ENCODE measurements at places on chromosomes 3 and 15.

GRCh38 chr15:67543348-67543718, 830 bp downstream of the MAP2K5 start:
- DNase-seq: no peak

- no peak for DNase-seq
Observed at GRCh38 chr3:141445990-141446389, 40.8 kb upstream of the RASA2 start.

DNA sequence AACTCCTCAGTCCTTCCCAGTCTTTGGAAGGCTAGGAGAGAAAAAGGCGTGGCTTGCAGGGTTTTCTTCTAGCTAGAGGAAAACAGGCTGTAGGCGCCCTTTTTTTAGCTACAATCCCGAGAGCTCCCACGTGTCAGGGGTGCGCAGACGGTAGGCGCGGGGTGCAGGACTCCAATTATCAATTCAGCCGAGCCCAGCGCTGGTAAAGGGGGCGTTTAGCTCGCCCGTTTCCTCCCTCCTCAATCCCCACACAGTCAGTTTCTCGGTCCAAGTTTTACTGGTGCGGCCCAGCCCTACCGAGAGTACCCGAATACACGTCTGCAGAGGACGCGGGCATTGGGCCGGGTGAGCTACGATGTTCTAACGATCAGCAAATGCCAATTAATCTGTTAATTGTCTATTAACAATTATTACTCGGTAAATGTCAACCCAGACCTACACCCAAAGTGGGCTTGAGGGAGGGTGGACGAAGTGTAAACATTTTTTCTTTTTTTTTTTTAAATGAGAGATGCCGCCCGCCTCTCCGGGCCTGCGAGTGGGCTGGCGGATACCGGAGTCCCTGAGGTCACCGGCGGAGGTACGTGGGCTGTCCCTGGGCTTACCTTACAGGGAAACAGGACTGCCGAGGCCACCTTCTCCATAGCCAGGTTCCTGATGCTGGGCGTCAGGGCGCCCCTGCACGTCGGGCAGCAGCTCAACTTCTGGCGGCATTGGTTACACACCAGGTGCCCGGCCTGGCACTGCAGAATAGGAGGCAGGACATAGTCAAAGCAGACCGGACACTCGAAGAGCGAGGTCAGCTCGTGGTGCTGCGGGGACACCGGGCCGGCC, 923 bp downstream of the SIAH2 start:
- DNase-seq: peak; percentile 64

GRCh38 chr3:42102571-42102970, 11.4 kb downstream of the TRAK1 start:
- DNase-seq: peak; percentile 61

- no peak for DNase-seq
Observed at GRCh38 chr15:73190189-73190601, 137.9 kb downstream of the NEO1 start.

DNA sequence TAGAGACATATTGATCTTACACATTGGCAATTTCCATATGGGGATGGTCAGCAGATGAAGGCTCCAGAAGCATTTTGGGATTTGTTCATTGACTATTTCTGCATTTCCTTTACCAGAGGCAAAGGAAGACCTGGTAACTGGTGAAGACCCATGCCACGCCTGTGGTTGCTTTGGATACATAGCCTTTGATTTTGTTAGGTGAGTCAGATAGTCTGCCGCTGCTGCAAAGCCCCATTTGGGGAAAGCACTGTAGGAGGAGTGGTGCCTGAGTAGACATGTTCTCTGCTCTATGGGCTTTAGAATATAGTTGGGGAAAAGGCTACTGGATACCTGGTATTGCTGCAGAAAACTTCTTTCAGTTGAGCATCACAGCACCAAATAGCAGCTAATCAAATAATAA, 56.8 kb downstream of the TFG start:
- no peak for DNase-seq

- DNase-seq: no peak
Observed at GRCh38 chr15:25830844-25831451, 32.2 kb downstream of the ATP10A start.

- DNase-seq: no peak
Observed at GRCh38 chr3:51657234-51657633, 13.8 kb upstream of the TEX264 start.

DNA sequence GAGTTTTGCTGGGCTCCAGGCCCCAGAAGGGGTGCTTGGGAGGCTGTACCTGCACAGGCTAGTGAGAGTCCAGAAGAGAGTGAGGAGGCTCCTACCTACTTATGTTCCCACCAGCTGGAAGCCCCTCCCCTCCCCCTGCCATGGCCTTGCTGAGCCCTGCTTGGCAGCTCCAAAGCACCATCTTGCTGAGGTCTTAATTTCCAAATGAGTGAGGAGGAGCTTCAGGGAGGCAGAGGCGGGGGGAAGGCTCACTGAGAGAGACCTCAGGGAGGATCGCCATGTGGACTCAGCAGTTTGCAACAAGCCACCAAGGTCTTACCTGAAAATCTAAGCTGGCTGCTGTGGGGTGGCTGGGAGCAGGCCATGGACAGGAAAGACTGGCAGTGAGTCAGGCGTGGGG, 8.7 kb upstream of the CACNA2D2 start:
- DNase-seq: no peak

GRCh38 chr15:97520689-97521088, 439.8 kb upstream of the ARRDC4 start:
- no peak for DNase-seq

DNA sequence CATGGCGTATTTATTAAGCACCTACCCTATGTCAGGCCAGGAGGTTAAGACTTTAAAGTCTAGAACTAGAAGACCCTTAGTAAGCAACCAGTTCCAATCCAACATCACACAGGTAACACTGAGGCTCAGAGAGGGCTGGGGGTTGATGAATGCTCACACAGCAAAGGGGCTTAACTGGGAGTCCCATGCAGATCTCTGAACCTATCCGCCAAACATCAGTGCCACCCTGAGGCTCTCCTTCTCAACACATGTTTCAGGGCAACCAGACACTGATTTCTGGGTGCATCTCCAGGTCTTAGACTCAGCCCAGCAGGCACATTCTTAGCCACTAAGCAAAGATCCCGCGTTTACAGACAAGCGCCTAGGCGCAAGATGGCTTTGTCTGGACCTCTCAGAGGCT, 92.0 kb upstream of the SLC6A11 start:
- DNase-seq: no peak

DNA sequence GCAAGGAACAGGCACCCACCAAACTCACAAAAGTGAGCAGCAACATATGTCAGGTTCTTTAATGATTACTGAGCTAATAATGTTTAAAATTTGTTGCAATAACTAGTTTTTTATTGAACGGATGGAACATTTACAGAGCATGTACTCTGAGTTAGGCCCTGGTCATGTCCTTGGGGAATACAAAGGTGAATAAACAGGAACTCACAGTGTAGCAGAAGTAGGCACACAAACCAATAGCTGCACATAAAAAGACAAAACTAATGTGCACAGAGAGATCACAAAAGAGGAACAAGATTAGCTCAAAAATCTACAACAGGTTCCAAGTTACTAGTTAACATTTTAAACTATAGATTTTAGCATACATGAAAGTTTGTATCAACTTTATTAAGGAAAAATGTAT, 505.3 kb upstream of the PPP2R3A start:
- DNase-seq: no peak

DNA sequence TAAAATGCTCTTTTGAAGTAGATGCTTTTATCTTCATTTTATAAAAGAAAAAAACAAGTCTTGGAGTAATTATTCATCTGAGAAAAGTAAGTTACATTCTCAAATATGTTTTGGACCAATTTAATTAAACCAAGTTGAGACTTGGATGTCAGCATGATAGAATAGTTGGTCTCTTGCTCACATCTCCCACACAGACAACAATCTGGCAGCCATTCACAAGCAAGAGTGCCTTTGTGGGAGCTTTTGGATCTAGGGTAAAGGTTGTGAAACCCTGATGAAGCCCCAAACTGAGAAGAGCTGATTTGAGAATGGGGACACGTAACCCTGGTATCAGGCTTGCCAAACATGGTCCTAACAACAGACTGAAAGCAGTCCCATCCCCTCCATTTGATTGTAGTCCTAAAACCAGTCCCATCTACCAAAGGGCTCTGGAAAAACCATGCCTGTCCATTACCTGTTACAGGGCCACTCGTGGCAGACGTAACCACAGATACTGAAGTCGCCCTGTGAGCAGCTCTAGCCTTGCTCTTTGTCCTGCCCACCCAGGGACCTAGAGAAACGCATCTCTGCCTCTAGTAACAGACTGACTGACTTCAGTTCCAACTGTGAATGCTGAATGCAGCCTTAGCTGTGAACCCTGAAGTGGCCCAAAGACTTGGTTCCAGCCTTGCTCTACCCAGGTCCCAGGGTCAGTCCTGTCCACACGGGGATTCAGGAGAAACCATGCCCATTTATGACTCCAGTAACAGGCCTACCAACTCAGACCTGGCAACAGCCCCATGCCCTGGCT, 145.5 kb upstream of the SYNPR start:
- DNase-seq: no peak

DNA sequence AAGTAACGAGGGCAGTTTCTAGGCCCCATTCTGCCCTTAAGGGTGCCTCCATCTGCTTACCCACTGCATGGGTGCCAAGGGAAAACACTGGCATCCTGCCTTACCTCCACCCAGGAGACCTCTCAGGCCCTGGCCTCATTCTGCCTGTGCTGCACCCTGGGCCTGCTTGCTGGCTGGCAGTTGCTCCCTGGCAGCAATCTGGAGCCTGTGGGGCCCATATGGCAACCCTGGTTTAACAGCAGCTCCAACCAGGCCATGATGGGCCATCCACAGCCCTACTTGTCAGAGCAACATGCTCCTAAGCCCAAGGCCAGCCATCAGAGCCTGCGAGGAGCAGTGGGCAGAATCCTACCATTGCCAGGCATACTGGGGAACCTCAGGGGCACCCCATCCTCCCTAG, 3.7 kb downstream of the C3orf18 start:
- peak; percentile 45 for DNase-seq

GRCh38 chr3:81707996-81708395, 53.4 kb downstream of the GBE1 start:
- DNase-seq: no peak

- no peak for DNase-seq
Observed at GRCh38 chr3:44428910-44429309, 48.6 kb downstream of the ZNF445 start.

DNA sequence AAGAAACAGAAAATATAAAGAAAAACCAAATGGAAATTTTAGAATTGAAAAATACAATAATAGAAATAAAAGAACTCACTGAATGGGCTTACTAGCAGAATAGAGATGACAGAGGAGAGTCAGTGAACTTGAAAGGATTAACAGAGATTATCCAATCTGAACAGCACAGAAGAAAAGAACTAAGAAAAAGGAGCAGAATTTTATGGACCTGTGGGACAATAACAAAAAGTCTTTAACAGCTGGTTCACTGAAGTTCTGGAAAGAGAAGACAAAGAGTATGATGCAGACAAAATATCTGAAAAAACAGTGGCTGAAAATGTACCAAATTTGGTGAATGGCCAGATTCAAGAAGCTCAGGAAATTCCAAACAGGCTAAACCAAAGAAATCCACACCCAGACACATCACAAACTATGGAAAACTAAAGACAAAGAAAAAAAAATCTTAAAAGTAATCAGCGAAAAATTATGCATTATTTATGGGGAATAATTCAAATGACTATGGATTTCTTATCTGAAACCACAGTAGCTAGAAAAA, 9.7 kb upstream of the GNB5 start:
- DNase-seq: no peak

DNA sequence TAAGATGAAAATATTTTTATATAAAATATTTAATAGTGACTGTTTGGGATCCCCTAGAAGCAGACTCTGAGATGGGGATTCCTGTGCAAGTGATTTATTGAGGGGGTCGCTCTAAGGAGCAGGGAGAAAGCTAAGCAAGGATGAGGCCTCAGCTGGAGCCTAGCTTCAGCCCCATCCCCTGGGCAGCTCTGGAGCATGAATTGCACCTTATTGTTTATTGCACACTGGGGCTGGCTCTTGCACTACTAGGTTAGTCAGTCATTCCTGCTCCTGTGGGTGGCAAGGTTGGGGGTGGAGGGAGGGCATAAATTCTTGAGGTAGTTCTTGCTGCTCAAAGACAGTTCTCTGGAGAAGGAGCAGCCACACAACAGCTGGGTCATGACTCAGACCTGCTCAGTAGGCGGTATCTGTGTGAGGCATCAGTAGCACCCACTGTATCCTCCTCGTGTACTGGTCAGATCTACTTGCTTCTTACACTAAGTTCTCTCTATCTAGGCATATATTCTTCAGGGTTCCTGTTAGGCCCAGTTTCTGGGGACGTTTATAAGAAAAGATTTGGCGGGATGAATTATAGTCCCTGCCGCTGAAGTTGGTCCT, 27.2 kb upstream of the TNFSF10 start:
- no peak for DNase-seq

- no peak for DNase-seq
Observed at GRCh38 chr3:190671658-190672057, 157.8 kb downstream of the IL1RAP start.

DNA sequence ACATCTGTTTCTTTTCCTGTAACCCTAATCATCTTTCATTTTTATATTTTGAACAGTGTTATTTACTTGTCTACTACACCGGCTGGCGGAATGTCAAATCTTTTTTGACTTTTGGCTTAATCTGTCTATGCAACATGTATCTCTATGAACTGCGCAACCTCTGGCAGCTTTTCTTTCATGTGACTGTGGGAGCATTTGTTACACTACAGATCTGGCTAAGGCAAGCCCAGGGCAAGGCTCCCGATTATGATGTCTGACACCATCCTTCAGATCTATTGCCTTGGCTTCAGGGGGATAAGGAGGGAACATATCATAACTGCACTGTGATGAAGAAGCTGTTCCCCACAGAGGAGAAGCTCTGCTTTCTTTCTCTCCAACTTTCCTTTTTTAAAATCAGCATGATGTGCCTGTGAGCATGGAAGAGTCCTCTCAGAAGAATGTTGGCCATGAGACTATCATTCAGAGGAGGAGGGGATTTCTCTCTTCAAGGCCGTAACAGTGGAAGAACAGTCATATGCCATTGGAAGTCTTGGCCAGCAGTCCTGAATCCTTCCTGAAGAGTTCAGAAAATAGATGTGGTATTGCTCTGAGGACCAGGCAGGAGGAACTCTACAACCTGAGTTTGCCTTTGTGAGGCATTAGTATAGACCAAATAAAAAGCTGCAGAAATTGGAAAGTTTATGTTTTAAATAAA, 69.9 kb downstream of the SEC22A start:
- peak; percentile 31 for DNase-seq

DNA sequence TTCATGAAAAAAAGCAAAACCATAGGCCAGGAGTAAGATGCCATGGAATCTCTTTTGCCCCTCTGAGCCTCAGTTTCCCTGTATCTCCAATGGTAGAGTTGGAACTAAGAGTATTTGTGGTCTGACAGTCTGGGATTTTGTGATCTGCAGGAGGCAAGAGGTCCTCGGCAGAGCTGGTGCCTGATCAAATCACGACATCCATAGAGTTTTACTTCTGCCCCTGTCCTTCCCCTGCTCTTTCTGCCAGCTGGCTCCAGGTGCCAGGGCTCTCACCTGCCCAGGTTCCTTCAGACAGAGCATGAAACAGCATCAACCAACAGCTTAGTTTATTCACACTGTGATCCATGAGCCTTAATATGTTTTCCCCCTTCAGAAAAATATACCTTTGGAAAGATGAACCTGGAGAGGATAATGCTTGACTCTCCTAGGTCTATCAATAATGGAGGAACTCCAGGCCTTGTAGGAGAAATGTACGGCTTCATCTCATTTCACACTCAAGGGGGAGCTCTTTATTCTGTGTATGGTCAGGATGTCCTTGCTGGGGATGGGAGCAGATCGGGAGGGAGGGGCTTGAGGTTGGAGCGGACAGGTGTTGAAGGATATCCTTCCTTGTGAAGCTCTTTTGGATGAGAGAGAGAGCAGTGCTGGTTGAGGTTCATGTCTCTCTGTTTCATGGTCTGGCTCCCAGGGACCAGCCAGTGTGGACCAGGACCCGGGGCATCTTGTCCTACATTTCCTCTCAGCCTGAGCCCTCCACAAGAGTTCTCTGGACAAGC, 309.9 kb downstream of the RPLP1 start:
- no peak for DNase-seq

All from stomach (tissue), 19 donors.